ENCODE measurements at places on chromosomes 12 and 14.

- DNase-seq, result no peak
These were observed 7.8 kb downstream of the CTDSP2 start for GRCh38 chr12:57838594-57839302.

DNA sequence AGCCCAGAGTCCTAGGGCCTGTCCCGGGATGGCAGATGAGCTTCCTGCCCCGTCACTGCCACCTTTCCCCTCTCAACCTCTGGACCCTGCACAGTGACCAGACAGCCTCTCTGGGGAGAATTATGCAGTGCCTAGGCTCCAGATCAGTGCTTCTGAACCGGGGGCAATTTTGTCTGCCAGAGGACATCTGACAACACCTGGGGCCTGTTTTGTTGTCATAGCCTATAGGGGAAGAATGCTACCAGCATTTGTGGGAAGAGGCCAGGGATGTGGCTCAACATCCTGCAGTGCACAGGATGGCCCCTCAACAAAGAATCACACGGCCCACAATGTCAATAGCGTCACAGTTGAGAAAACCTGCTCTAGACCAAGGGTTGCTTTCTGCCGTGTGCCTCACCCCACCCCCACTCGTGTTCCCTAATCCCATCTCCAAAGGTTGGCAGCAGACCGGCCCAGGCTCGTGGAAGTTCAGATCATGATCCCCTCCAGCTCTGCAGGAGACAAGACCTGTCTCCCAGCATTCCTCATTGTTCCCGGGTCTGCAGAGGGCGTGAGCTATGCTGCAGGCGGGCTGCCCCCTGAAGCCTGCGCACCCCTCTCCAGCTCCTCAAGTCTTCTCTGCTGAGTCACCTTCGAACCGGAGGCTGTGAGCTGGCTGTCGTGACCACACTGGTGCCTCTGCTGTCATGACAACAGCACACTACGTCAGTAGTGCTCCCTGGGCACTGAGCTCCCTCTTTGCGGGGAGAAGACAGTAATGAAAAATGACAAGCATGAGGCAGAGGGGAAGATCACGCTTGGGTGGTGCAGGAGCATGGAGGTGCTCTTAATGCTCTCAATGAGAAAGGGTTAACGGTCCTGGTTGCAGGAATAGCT, 2.0 kb upstream of the GAPDH start:
- peak; percentile 51 for DNase-seq

DNA sequence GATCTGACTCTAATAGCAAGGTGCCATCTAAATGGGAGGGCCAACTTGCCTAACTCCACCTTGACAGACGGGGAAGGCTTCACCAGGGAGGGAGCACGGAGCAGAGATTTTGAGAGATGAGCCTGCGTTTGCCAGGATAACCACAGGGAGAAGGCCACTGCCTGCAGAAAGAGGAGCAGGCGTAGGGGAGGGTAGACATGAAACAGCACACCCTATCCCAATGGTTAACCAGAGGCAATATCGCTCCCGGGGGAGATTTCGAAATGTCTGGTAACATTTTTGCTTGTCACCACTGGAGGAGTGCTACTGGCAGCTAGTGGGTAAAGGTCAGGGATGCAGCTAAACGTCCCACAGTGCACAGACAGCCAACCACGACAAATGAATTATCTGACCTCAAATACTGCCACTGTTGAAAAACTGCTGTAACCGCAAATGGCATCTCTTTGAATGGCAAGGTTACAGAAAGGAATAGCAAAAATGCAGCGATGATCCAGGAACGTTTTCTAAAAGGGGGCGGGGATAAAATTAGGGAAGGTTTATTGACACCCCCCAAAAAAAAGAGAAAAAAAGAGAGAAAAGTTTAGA, 126.0 kb upstream of the ATF7IP start:
- DNase-seq, result peak; percentile 60

DNA sequence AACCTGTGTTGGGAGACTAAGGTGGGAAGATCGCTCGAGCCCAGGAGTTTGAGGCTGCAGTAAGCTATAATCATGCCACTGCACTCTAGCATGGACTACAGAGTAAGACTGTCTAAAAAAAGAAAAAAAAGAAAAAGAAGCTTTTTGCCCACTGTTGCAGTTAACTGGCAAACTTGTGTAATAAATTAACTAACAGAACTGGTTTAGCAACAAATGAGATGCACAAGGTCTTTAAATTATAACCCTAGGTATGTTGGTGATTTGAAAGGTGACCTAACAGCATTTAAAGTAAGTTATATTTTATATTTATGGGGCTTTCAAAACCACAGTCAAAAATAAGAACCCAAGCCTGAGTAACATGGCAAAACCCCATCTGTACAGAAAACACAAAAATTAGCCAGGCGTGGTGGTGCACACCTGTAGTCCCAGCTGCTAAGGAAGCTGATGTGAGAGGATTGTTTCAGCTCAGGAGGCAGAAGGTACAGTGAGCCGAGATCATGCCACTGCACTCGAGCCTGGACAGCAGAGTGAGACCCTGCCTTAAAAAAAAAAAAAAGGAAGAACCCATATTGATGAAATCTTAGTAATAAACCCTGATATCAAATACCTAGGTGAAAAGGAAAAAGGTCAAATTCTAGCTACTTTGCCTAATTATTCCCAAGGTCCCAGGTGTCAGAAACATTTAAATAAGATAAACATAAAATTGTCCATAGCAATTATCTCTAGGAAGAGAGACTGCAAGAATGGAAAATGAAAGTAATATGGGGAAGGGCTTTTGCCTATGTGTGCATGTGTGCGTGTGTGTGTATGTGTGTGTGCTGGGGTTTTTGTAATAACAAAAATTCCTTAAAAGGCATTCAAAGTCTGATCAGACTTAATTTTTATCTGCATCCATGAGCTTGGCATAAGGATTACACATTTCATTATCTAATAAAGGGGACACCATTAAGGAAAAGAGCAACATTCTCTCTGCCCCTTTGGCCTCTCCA, 15.4 kb downstream of the SYNE2 start:
- DNase-seq, result no peak

GRCh38 chr12:45580356-45580969, 149.0 kb upstream of the ARID2 start:
- no peak for DNase-seq

DNA sequence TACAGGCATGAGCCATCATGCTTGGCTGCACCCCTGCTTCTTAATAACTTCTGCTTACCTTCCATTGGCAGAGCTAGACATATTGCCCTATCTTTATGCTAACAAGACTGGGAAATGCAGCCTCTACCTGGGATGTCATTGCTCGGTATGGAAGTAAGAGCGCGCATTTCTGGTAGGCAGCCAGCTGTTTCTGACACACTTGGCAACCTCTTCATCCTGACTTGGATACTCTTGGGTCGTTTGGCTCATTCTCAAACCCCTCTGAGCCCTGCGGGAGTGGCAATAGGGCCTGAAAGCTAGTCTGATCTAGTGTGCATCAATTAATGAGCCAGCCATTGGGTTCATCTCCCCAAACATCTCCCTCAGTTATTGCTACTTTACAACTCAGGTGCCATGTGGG, 5.4 kb upstream of the PLBD1 start:
- DNase-seq, result no peak

DNA sequence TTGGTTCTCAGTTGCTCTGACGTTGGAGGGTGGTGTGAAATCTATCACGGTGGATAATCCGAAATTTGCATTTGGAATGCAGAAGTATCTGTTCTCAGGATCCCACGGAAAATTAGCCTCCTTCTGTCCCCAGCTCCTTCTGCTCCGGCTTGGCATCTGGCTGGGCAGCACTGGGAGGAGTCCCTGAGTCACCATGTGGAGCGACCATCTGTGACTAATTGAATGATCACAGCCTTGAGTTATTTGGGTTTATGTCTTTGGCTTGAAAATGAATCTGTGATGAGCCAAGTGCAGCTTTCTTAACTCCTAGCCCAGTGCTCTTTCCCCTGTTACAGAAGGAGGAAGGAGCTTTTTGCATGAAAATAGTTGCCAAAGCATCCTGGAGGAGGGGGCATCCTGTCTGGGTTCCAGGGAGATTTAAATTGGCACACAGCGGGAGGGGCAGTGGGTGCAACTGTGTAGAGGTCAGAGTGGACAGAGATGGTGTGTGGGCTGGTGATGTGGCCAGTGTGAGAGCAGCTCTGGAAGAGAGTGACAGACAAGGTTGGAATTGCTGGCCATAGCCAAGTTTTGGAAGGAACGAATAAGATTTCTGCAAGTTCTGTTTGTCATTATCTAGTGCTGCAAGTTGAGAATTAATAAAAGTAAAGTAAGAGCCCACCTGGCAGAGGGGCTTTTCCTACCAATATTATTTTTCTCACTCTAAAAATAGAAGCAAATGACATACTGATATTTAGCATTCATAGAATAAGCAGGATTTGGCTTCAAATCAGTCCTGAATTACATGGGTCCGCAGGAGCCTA, 74.4 kb downstream of the SLC24A4 start:
- no peak for DNase-seq

DNA sequence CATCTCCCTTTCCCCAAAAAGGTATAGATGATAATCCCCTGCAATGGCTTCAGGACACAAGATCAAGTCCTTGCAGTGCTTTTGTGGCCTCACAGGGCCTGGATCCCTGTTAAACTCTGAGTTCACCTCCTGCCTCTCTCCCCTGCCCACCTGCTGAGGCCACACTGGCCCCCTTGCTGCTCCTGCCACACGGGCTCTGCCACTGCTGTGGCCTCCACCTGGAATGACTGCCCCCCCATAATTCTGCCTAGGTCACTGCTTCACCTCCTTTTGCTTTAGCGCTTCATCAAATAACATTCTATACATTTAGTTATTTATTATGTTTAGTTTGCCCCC, 653 bp upstream of the IFI27 start:
- DNase-seq, result no peak

DNA sequence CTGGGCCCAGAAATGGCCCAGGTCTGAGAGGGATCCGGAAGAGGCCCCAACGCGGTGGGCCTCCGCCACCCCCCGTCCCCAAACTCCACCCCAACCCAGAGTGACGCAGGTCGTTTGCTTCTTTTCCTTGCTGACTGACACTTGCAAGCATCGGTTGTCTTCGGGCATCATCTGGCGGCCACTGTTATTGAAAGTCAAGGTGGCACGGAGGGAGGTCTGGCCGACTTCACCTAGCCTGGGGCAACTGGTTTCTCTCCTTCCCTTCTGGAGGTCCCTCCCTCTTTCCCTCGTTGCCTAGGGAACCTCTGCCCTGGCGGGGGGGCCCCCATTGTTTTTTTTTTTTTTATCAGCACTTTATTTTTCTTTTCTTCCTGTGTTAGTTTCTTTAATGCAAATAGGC, 241.8 kb downstream of the ALG10 start:
- DNase-seq, result no peak

DNA sequence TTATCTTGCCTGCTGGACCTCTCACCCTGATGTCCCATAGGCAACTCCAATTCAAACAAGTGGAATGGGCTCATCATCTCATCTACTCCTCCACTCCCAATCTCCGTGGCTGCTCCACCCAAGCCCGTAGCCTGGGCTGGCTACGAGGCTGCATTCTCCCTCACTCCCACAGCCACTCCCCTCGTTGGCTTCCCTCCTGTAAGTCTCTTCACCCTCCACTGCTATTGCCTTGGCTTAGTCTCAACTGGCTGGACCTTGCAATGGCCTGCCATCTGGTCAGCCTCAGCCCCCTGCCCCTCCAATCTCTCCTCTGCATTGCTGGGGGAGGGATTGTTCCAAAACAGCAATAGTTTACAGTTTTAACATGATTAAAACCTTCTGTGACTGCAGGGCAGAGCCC, 44.4 kb upstream of the PELI2 start:
- no peak for DNase-seq

DNA sequence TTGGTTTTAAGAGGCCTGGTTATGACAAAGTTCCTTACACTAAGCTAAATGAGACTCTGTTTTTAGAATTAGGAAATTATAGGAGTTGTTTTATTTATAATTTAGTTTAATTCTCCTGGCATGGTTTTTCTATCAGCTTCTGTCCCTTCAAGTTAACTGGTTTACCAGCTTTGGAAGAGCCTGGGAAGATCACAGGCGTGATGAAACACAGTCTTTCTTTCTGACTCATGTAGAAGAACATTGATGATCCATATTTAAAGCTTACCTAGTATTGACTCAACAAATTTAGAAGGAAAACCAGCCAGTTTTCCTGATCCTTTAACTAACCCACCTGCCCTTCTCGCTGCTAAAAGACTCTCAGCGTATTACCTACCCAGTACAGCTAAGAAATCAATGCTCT, 155.2 kb downstream of the TGFB3 start:
- DNase-seq, result no peak

DNA sequence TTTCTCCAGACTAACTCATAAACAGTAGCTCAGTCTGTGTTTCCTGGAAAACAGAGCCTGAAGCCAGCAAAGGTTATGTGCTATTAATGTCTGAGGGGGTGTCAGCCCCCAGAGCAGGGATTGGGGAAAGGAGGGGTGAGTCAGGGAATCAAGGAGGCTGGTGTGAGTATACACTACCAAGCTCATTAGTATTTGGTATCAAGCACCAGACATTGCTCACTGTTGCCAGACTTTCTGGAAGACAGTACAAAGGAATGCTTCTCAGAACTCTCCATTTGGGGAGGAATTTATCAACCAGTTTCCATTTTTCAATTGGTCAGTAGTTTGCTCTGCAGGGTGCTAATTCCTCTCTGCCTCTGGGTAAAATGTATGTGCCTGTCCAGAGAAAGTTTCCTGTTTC, 443.4 kb downstream of the GLT1D1 start:
- no peak for DNase-seq

DNA sequence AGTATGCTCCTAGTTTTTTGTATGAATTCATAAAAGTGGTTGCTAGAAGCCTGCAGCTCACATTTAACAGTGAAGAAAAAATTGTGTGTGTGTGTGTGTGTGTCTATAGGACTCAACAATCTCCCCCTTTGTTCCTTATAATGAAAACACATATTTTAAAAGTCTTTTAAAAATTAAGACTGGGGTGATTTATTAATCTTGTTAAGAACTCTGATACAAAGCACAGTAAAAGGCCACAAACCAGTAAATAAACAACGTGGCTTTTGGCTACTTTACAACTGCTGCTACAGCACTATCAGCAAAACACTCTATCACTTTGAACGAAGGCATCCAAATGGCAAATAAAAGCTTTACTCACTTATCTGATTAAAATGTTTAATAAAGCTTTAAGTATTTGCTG, 594 bp upstream of the VCPKMT start:
- no peak for DNase-seq

DNA sequence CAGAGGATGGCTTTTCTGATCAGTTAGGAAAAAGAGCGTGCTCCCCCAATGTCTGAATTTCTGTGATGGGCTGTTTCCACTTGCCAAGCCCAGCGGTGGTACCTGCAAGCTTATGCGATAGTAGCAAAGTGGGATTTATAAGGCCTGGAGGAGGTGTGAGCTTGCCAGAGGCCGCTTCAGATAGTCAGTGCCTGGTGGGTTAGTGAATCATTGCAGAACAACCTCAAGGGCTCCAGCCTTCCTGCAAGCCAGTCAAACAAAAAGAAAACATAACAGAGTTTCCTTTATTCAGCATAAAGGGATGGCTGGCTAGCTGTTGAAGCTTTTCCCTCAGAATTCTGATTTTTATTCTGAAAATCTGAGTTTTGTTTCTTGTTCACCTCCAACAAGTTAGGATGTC, 7.6 kb upstream of the BMP4 start:
- no peak for DNase-seq
